ENCODE measurements at places on chromosomes 1 and 21.

- DNase-seq, result no peak
Observed at GRCh38 chr1:36222481-36223380, 1.5 kb upstream of the THRAP3 start.

DNA sequence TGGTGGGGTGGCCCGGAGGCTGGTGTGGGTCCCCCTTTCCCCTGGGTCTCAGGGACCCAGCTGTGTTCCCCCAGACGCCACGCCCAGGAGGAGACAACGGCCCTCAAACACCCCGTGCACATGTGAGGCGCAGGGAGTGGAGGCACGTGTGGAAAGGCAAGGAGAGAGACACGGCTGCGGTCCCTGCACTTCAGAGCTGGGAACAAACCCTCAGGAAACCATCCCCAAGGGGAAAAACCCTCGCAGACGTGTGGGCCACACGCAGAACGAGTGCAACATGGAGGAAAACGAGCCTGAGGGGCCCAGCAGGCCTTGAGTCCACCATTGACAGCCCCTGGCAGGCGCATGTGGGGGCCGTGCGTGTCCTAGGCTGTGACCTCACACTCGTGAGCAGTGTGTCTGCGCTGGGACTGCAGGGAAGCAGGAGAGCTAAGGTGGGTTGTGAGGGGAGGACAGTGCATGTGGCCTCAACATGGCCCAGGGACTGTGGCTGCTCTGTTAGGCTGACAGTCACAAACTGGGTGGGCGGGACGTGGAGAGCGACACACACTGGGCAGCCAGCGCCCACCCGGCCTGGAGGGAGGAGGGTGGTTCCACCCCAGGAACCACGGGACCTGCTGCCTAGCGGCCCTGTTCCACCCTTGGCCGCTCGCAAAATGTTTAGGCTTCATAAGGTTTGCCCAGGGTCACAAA, 20.0 kb downstream of the ITGB2 start:
- DNase-seq, result no peak

GRCh38 chr1:173314656-173315055, 107.5 kb upstream of the TNFSF4 start:
- DNase-seq, result no peak

- no peak for DNase-seq
Observed at GRCh38 chr1:27668121-27668807, 3.7 kb downstream of the IFI6 start.

- DNase-seq, result no peak
Observed at GRCh38 chr1:39178541-39179431, 25.7 kb upstream of the MACF1 start.

GRCh38 chr1:171717062-171717718, 24.7 kb downstream of the VAMP4 start:
- DNase-seq, result no peak

DNA sequence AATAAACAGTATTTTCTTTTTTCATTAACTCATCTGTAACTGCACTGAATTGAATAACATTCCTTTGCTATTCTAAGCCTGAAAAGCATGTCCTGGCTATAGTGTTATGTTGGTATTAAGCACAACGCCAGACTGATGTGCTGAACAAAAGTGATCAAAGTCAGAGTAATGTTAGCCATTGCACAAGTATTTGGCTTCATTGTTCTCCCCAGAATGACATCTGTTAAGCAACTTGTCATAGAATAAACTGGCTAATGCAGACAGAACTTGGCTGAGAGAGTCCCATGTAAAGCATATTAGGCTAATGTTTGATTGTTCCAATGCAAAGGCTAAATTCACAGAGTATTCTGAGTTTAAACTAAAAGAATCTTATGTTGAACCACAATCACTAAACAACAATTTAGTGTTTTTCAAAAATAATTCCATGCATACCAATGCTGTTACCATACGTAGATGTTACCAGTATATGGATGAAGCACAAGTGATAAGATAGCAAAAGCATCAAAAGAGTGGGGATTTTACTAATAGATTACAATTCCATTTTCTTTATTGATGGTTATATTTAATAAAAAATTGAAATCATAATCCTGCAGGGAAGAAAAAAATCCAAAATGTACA, 235.3 kb upstream of the DMRTA2 start:
- no peak for DNase-seq

DNA sequence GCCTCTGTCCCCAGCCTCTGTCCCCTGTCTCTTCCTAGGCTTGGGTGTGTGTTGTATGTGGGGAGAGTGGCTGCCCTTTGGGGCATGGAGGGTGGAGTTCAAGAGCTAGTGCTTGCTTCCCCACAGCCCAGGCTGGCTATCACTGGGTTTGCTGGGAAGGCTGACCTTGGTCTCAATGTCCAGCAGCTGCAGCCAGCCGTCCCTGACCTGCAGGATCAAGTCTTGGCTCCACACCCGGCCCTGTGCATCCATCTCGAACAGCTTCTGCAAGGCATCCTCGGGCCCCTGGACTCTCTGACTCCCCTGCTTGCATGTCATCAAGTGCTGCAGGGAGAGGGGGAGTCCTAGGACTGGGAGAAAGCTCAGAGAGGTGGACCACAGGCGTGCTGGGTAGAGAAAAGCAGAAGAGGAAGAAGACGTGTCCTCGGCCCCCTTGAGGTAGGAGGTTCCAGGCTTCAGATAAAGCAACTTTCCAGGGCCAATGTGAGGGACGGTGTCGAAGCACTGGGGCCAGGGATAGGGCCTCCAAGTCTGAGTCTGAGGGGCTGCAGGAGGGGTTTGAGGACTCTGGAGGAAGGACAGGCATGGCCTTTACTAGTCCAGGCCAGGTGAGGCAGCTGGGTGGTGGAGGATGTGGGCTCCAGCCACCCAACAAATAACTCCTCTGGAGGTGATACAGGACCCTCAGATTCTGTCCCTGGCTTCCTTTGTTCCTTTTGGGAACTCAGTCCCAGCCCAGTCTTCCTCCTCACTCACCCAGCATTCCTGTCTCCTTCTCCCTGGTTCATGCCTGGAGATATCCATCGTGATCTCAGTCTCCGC, 4.0 kb downstream of the EPS8L3 start:
- no peak for DNase-seq

- DNase-seq, result no peak
Observed at GRCh38 chr1:19800076-19800804, 524 bp upstream of the TMCO4 start.

DNA sequence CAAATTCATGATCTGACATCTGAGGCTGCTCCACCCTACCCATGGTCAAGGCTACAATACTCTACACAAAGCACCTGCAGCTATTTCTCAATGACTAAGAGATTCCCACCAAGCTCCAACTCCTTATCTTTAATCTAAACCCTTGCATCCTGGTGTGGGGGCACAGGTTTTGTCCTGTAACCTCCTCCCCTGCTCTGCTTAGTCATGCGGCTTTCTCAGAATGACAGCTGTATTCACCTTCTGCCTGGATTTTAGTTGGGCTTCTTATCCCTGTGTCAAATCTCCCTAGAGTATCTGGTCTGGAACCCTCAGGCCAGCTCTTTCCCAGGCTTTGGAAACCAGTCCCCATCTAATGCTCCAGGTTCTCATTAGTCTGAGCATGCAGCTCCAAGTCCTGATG, 159.0 kb downstream of the BARHL2 start:
- DNase-seq, result no peak

- no peak for DNase-seq
Observed at GRCh38 chr1:83029050-83029449, 969.9 kb downstream of the TTLL7 start.

DNA sequence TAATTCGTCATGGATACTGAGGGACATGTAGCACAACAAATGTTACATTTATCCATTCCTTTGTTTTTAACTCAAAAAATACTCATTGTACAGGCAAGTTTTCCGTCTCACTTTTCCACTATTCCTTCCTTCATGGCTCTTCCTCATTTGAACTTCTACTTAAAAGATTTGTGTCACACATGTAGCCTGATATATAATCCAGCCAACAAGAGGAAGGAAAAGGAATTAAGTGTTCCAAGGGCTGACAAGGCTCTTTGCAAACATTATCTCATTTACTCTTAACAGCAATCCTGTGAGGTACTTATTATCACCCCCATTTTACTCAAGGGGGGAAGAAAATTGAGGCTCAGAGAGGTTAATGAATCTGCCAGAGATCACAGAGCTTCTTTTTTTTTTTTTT, 22.9 kb downstream of the CD244 start:
- DNase-seq, result no peak

- no peak for DNase-seq
Observed at GRCh38 chr1:85451236-85451830, 13.6 kb downstream of the DDAH1 start.

GRCh38 chr1:211591980-211592493, 13.1 kb upstream of the SLC30A1 start:
- DNase-seq, result no peak
